ENCODE measurements at places on chromosomes 11 and 22.
A peak's percentile ranks its signal among the peaks of the same experiment; 100 is the strongest.

GRCh38 chr11:12540075-12540680, 134.0 kb upstream of the TEAD1 start:
- DNase-seq, result no peak

GRCh38 chr11:93720522-93720921, 20.8 kb downstream of the TAF1D start:
- no peak for DNase-seq

- DNase-seq, result no peak
Observed at GRCh38 chr22:27422442-27422841, 379.1 kb downstream of the MN1 start.

DNA sequence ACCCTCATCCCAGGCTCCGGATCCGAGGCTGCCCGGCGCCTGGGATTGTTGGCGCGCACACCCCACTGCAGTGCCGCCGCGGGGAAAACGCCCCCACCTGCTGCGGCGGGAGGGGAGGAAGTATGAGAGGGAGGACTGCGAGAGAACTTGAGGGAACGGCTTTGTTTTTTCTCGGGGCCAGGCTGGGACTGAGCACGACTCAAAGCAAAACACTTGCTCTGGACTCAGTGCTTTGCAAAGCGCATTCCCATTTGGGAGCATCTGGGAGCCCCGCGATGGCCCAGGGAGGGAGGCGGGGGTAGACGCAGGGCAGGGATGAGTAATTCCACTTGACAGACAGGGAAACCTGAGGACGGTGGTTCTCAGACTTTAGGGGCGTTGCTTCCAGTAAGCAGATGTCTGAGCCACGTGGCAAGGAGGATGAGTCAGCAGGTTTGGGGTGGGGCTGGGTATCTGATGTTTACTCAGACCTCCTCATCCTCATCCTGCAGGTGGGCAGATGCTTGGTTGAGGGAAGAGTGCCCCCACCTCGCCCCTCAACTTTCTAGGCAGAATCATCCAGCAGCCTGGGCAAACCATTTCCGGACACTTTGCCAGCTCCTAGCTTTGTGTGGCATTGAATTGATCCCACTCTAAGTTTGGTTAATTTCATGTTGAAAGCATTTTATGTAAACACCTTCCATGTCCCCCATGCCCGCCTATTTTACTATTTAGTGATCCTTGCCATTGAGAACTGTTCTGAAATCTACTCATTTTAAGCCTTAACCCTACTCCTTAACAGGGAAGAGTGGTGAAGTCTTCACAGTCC, 1.5 kb downstream of the MIAT start:
- DNase-seq, result peak; percentile 29

DNA sequence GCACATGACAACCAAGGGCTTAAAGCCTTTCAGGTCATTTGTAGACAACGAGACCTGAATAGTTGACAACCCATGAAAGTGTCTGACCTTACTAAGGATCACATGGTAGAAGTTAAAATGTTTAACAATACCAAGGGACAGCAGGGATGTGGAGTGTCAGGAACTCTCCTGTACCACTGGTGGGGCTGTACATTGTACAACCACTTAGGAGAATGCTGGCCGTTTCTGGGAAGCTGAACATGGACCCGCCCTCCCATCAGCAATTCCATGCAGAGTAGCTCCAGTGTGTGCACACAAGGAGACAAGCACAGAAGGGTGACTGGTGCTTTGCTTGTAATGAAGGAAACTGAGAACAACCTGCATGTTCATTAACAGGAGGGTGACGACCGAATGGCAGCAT, 162.9 kb downstream of the MPPED1 start:
- DNase-seq, result no peak

DNA sequence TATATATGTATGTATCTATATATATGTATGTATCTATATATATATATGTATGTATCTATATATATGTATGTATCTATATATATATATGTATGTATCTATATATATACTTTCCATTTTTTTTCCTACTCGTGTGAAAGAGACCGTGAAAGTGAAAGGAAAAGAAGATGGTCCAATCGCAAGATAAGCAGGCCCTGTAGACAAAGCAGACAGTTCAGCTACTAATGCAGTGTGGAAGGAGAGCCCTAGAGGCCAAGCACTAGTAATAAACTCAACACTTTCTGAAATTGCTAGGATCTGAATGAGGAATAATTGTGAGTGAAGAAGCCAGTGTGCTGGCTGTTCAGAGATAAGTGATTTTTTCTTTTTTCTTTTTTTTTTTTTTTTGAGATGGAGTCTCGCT, 47.2 kb downstream of the MCHR1 start:
- no peak for DNase-seq

GRCh38 chr11:76523147-76523546, 78.3 kb downstream of the EMSY start:
- DNase-seq, result no peak

- peak; percentile 75 for DNase-seq
Observed at GRCh38 chr22:42436404-42436803, 4.2 kb upstream of the NFAM1 start.

GRCh38 chr11:62612366-62613290, at the start of the genes EML3 and ROM1:
Gene EML3 (minus strand): TSS chr11:62612775. CDS start chr11:62612457, 318 bp downstream.
Gene ROM1 (plus strand): TSS chr11:62613257. CDS start chr11:62613282, 25 bp downstream.
- DNase-seq, result peak; percentile 88

DNA sequence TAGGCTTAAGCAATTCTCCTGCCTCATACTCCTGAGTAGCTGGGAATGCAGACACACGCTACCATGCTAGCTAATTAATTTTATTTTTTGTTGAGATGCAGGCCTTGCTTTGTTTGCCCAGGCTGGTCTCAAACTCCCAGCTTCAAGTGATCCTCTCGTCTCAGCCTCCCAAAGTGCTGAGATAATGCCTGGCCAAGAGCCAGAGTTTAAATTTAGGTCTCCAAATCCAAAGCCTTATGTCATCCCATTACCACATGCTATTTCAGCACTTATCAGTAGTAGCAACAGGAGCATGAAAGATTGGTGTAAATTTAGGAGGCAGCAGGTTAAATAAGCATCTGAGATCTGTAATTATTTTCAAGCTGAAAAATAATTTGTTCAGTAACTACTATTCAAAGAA, 326.1 kb upstream of the ANO5 start:
- no peak for DNase-seq

DNA sequence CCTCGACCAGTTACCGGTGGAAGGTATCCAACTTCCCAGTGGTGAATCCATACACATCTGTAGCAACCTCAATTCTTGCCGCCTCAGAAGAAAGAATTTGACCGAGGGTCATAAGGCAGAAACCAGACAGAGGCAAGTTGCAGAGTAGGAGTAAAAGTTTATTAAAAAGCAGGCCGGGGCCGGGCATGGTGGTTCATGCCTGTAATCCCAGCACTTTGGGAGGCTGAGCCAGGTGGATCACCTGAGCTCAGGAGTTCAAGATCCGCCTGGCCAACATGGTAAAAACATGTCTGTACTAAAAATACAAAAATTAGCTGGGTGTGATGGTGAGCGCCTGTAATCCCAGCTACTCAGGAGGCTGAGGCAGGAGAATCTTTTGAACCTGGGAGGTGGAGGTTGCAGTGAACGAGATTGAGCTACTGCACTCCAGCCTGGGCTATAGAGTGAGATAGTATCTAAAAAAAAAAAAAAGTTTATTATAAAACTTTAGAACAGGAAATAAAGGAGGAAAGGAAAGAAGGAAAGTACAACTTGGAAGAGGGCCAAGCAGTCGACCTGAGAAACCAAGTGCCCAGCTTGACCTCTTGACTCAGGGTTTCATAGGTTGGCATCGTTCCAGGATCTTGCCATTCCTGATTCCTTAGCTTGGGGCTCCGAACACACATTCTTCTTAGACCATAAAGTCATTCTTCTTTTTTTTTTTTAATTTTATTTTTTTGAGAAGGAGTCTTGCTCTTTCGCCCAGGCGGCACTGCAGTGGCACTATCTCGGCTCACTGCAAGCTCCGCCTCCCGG, 27.8 kb downstream of the RGL4 start:
- DNase-seq, result no peak

GRCh38 chr11:114784216-114784615, 105.9 kb downstream of the NXPE2 start:
- no peak for DNase-seq

DNA sequence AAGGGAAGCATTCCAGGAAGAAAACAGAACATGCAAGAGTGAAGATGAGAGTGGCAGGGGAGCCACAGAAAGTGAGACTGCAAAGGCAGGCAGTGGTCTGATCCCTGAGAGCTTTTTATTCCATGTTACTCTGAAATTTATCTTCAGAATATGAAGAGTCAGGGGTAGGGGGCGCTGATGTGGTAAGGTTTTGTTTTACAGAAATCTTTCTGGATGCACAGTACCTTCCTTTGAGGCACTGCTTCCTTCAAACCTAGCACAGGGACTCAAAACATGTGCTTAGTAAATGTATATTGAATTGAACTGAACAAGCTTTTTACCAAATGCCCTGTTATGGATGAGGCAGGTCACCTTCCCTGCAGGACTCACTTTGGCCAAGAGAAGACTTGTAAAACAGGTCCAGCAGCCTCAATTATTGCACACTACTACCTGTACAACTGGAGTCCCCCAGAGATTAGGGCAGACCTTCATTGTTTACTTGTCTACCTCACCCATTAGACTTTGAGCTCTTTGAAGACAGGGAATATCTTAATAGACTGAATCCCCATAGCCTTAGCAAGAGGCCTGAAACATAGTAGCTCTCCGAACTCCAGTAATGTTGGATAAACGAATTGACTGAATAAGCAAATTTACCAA, 2.2 kb downstream of the PAK1 start:
- peak; percentile 39 for DNase-seq

- peak; percentile 43 for DNase-seq
Observed at GRCh38 chr11:35141571-35141971, 2.6 kb downstream of the CD44 start.

DNA sequence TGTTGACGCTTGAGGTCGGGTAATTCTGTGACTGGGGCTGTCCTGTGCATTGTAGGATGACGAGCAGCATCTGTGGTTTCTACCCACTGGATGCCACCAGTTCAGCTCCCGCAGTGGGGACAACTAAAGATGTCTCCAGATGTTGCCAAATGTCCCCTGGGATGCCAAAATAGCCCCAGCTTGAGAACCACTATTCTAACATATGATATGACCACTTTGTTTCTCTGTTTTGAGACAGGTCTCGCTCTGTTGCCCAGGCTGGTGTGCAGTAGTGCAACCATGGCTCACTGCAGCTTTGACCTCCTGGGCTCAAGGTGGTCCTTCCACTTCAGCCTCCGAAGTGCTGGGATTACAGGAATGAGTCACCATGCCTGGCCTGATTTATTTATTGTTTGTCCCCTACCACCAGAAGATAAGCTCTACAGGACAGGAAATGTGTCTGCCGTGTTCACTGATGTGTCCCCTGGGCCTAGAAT, 4.4 kb upstream of the MEN1 start:
- no peak for DNase-seq

DNA sequence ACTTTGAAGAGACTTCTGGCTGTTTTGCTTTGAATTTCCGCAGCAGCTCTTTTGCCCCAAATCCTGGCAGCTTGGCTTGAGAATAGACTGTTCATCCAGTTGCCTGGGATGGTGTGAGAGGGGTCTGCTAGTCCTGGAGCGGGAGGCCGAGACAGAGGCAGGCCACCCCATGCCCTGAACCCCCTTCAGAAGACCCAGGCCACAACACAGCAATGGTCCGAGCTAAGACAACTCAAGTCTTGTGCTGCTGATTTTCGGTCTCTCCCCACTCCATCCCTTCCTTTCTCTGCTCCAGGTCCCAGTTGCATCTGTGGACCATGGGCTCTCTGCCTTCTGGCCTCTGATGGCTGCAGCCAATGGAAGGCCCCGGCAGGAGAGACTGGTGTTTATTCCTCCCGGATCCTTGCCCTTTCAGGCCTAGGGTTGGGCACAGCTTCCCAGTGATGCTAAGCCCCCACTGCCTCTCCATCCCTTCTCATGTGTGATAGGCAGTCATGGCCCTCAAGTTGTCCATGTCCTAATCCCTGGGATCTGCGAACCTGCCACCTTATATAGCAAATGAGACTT, 31.9 kb upstream of the TP53I11 start:
- no peak for DNase-seq

DNA sequence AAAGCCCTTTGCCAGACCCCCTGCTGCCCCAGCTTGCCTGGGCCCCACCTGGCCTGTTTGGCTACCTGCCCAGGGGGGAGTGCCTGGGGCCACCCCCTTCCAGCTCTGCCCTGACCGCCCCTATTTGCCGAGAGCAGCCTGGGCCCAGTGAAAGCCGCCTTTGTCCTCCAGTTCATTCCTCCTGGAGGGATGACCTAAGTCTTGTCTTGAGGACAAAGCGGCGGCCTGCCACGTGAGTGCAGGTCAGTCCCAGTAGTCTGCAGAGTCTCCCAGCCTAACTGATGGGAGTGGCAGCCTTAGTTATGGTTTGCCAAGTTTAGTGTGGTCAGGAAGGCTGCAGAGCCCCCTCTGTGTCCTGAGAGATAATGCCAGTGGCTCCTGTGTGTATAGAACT, 115.9 kb upstream of the CRYBB3 start:
- no peak for DNase-seq

- DNase-seq, result no peak
Observed at GRCh38 chr22:22935546-22936157, 48.0 kb downstream of the IGLL5 start.

DNA sequence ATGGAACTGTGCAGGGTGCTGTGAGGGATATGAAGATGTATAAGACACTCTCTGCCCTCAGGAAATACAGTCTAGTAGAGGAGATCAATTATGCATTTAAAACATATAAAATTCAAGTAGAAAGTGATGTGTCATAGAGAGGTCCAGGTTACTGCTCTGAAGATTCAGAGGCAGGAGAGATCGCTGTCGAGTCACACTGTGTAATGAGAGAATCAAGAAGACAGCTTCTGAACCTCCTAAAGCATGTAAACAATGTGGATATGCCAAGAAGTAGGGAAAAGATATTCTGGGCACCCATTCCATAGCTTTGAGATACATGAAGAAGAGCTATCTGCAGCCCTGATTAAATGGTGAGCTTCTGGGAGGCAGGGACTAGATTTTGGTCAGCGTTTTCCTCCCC, 16.7 kb downstream of the SSH3 start:
- no peak for DNase-seq
